ENCODE measurements at places on chromosomes 4 and X. TPM values are rescaled to one million over a fixed set of nuclear protein-coding genes. Genes with fewer than 3 reads are reported as not detected.

DNA sequence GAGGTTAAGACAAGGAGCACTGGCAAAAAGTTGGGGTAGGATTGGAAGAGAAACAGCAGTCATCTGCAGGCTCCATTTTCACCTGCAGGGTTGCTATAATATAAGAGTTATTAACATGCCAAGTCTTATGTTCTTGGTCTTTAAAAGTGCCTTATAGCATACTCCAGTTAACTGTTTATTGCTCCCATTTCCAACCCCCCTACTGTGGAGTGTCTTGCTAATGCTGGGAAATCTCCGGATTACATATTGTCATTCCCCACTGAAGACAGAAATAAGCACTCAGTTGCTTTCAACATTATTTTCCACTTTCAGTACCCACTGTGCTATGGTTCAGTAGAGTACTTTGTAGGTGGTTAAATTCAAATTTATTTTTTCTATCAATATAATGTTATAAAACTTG lies 1014.3 kb downstream of the RPA4 start:
- no peaks in the 10 kb centered on the region for H3K4me1 ChIP-seq
- no peak overlapping the region for H3K4me3 ChIP-seq
- no peaks in the 10 kb centered on the region for H3K27me3 ChIP-seq
- no peak overlapping the region for H3K27ac ChIP-seq
- H3K36me3 ChIP-seq = no peaks in the 10 kb centered on the region

Gene DYNLT3
- polyA plus RNA-seq = 42.1 TPM

Gene TMEM144
- not detected for polyA plus RNA-seq

- H3K4me1 ChIP-seq = no peaks in the 10 kb centered on the region
- no peaks in the 10 kb centered on the region for H3K27me3 ChIP-seq
- DNase-seq = no peak
- H3K27ac ChIP-seq = no peak overlapping the region
- no peaks in the 10 kb centered on the region for H3K36me3 ChIP-seq
Observed at GRCh38 chr4:184805462-184806228, 20.1 kb downstream of the ACSL1 start.

- H3K4me3 ChIP-seq = no peak overlapping the region
- no peak for DNase-seq
- no peaks in the 10 kb centered on the region for H3K36me3 ChIP-seq
- no peaks in the 10 kb centered on the region for H3K4me1 ChIP-seq
- no peak overlapping the region for H3K27ac ChIP-seq
Observed at GRCh38 chrX:68681443-68681941, 34.0 kb downstream of the STARD8 start.

DNA sequence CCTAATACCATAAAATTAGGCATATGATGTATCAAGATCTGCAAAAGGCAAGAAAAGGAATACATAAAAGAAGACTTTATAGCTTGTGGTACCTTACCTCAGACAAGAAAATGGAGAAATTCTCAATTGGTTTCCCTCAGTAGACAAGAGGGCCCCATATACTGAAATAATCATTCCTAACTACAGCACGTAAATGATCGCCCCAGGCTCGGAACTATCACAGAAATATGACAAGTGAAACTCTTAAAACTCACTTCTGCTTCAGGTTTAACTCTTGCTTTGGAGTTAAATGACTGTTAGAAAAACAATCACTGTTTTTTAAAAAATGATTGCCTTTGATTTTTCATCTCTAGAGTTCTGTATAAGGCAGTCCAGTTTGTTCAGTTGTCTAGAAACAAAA lies 38.6 kb upstream of the NAP1L5 start:
- H3K27ac ChIP-seq = no peak overlapping the region
- DNase-seq = no peak
- no peaks in the 10 kb centered on the region for H3K36me3 ChIP-seq
- H3K4me1 ChIP-seq = no peaks in the 10 kb centered on the region
- H3K27me3 ChIP-seq = no peaks in the 10 kb centered on the region
- H3K4me3 ChIP-seq = no peak overlapping the region

DNA sequence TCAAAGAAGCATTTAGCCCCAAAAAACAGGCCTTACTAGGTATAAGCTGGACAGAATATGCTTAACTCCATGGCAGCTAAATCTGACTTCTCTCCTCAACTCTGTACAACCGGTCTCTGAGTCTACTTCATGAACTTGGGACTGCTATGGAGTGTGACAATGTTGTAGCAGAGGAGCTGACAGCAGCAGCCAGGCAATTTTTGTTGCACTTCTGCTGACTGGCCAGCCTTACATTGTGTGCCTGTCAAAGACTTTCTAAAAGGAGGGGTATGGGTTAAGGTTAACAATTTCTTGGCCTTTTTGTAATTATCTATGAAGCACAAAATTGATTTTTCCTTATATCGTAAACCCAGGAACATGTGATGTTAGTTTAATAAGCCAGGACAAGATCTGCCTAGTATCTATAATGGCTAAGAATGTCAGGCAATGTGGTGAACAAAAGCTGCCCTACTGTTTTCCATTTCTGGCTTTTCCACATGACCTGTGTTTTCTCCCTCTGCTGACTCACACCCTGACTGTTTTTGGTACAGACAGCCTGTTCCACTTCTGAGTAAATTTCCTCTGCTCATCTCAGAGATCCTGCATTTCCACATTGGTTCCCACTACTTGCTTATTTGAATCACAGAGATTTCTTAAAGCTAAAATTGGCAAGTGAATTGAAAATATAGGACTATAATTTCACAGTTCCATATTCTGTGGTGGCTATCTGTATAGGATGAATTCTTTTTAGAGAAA lies 9.3 kb downstream of the NOX1 start:
- H3K4me3 ChIP-seq = no peak overlapping the region
- H3K4me1 ChIP-seq = no peaks in the 10 kb centered on the region
- no peaks in the 10 kb centered on the region for H3K27me3 ChIP-seq
- no peak for DNase-seq
- H3K36me3 ChIP-seq = no peaks in the 10 kb centered on the region

Gene ZFP42
- polyA plus RNA-seq = not detected

DNA sequence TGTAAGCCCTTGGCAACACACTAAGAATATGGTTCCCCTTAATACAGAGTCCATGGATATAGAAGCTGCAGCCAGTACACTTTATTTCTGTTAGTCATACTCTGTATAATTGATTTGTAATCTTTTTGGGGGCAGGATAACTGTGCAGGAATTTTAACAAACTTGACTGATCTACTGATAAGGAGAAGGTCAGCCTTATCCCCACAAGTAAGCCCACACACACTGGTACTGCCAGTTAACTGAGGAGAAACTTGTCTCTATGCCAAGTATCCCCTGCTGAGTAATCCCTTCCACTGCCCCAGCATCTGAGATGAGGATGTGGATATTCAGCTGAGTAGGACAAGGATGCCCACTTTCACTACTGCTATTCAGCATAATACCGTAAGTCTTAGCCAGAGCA lies 154.9 kb upstream of the CXXC4 start:
- no peak for DNase-seq
- no peak overlapping the region for H3K4me3 ChIP-seq
- no peaks in the 10 kb centered on the region for H3K27me3 ChIP-seq
- no peak overlapping the region for H3K27ac ChIP-seq
- H3K4me1 ChIP-seq = no peaks in the 10 kb centered on the region

GRCh38 chrX:50161127-50161526 lies 39.7 kb downstream of the AKAP4 start:
- no peak for DNase-seq
- no peak overlapping the region for H3K27ac ChIP-seq
- H3K27me3 ChIP-seq = no peaks in the 10 kb centered on the region

- H3K4me1 ChIP-seq = no peaks in the 10 kb centered on the region
- no peaks in the 10 kb centered on the region for H3K27me3 ChIP-seq
- H3K27ac ChIP-seq = no peak overlapping the region
- no peak for DNase-seq
Observed at GRCh38 chrX:13836575-13836974, 19.7 kb upstream of the GPM6B start.

- no peaks in the 10 kb centered on the region for H3K4me1 ChIP-seq
- DNase-seq = no peak
- H3K27ac ChIP-seq = no peak overlapping the region
- H3K4me3 ChIP-seq = no peak overlapping the region
- no peaks in the 10 kb centered on the region for H3K36me3 ChIP-seq
Observed at GRCh38 chr4:8891646-8892555, 20.3 kb upstream of the HMX1 start.

Gene BEX5
- 11.5 TPM for polyA plus RNA-seq

DNA sequence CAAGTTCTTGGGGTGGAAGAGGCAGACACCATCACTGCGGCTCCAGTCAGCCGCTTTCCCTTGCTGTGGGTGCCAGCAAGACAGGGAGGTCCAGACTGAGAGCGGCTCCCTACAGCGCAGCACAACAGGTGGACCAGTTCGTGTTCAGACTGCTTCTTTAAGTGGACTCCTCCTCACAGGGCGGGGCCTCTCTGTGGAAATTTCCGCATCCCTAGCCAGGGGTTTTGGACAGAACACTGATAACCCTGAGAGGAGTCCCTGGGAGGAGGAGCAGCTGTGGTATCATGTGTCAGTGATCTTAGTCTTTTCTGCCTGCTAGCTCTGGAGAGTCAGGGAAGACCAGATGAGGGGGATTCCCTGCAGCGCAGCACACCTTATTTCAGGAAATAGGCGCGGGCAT lies 48.5 kb downstream of the MAGEC2 start:
- DNase-seq = no peak
- H3K36me3 ChIP-seq = no peaks in the 10 kb centered on the region

DNA sequence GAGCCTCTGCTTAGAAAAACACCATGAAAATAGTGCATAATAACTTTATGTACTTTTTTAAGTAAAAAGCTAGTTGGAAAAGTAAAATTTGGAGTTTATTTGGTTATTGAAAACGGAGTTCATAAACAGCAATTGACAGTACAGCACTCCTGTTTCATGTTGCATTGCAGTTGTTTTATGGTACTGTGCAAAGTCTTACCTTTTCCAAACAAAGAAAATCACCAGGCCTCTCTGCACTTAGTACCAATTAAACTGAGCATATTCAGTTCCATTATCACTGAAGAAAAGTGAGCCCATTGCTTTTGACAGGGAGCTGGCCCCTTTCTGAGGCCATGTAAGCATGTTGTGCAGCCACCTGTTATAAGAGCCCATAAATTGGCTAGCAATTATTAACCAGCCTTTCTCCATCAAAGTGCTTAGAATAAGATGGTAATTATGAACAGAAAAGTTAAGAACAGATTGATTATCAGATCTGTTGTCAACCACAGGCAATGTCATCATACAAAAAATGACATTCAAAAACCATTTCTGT lies 376.6 kb upstream of the EMCN start:
- H3K36me3 ChIP-seq = no peaks in the 10 kb centered on the region
- H3K27ac ChIP-seq = no peak overlapping the region
- no peak overlapping the region for H3K4me3 ChIP-seq
- no peaks in the 10 kb centered on the region for H3K27me3 ChIP-seq
- H3K4me1 ChIP-seq = no peaks in the 10 kb centered on the region

- no peak overlapping the region for H3K27ac ChIP-seq
- H3K4me3 ChIP-seq = no peak overlapping the region
- no peak for DNase-seq
- no peaks in the 10 kb centered on the region for H3K4me1 ChIP-seq
- no peaks in the 10 kb centered on the region for H3K36me3 ChIP-seq
Observed at GRCh38 chrX:114058988-114059418, 524.9 kb upstream of the HTR2C start.

Gene FGB
- polyA plus RNA-seq = not detected

DNA sequence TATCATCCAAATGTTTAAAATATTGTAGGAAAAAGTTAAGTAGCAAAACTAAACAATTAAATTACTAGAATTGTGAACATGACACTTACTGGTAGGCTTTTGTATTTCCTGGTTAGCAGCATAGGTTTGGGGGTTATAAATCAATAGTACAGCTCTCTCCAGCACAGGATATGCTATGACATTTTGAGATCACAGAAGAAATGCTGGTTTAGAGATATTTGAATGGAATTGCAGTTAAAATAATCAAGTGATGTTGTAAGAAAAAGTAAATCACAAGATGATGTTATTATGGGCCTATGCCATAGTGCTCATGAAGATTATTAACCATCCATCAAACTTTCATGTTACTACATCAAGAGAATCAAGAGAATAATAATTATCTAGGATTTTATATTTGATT lies 1079.9 kb upstream of the SLIT2 start:
- H3K4me3 ChIP-seq = no peak overlapping the region
- DNase-seq = no peak
- no peaks in the 10 kb centered on the region for H3K27me3 ChIP-seq
- H3K27ac ChIP-seq = no peak overlapping the region

Gene LEF1
- 928 TPM for polyA plus RNA-seq

Gene CCDC160
- not detected for polyA plus RNA-seq

Gene ZFYVE28
- 6.1 TPM for polyA plus RNA-seq

DNA sequence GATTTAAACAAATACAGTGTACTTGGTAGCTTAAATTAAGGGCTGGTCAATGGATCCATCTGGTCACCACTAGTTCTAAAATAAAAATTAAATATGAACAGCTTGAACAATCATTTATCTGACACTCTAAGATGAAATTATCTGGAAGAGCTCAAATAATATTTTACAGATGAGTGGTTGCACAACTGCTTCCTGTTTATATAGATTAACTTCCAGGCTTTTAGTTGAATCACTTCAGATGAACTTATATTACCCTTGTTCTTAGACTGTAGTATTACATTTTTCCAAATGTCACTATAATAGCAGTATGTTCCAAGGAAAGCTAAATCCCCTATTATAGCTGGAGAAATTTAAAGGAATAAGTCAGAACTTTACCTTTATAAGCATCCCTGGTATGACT lies 92.4 kb upstream of the SMIM10 start:
- H3K27ac ChIP-seq = no peak overlapping the region
- no peaks in the 10 kb centered on the region for H3K27me3 ChIP-seq
- no peaks in the 10 kb centered on the region for H3K36me3 ChIP-seq
- no peak for DNase-seq
- H3K4me3 ChIP-seq = no peak overlapping the region
- H3K4me1 ChIP-seq = no peaks in the 10 kb centered on the region

Gene UGT2A1
- polyA plus RNA-seq = not detected

DNA sequence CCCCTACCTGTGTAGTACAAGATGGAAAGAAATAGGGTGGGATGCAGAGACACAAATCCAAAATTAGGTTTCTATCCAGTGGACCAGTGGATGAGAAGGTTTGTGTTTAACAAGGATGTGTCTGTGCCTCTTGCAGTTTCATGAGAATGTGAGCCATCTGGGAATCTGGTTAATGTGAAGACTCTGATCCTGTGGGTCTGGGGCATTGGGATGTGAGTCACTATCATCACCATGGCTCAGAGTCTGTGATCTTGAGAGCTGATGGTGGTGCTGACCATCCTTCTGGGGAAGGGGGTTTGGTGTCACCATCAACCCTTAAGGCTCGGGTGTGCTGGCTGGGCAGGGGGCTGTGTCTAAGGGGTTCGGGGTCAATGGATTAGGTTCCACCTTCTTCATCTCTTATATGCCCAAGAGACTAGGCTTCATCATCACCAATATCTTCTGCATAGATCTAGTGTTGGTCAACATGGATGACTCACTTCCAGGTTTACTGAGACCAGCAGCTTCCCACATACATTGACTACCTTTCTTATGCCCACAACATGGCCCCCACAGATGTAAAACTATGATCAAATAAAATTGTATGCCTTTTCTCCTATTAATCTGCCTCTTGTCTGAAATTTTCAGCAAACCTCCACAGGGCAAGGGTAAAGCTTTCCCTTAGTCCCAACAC lies 65.7 kb upstream of the MID1 start:
- H3K4me3 ChIP-seq = no peak overlapping the region
- H3K27me3 ChIP-seq = no peaks in the 10 kb centered on the region
- H3K27ac ChIP-seq = no peak overlapping the region
- H3K36me3 ChIP-seq = no peaks in the 10 kb centered on the region
- DNase-seq = no peak
- no peaks in the 10 kb centered on the region for H3K4me1 ChIP-seq

Gene PCSK1N
- polyA plus RNA-seq = 7.9 TPM

- H3K4me3 ChIP-seq = no peak overlapping the region
- no peaks in the 10 kb centered on the region for H3K36me3 ChIP-seq
- no peaks in the 10 kb centered on the region for H3K27me3 ChIP-seq
- no peak for DNase-seq
Observed at GRCh38 chr4:57462843-57463242, 352.7 kb upstream of the IGFBP7 start.

Gene TREX2
- 0.25 TPM for polyA plus RNA-seq

Measured in naive thymus-derived CD4-positive, alpha-beta T cell (primary cell).